ENCODE measurements at places on chromosomes 5 and 9. TPM values are rescaled to one million over a fixed set of nuclear protein-coding genes. Genes with fewer than 3 reads are reported as not detected.
A peak's percentile ranks its signal among the peaks of the same experiment; 100 is the strongest.

DNA sequence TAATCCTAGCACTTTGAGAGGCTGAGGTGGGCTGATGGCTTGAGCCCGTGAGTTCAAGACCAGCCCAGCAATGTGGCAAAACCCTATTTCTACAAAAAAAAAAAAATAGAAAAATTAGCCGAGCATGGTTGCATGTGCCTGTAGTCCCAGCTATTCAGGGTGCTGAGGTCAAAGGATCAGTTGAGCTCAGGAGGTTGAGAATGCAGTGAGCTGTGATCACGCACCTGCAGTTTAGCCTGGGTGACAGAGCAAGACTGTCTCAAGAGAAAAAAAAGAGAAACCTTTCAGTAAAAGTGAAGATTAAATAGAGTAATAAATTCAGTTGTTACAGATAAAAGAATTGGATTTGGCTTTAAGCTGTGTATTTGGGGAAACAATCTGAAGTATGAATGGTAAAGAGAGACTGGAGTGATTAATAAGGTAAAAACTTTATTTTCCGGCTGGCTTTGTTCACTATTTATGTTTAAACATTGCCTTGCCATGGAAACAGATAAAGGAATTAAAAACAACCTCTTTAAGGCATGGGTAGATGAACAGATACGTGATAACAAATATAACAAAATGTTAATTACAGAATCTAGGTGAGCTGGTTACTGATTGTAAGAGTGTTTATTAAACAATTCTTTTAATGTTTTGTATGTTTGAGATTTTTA, 56.0 kb upstream of the PCAT7 start:
- no peak for DNase-seq
- no peak overlapping the region for H3K27ac ChIP-seq

DNA sequence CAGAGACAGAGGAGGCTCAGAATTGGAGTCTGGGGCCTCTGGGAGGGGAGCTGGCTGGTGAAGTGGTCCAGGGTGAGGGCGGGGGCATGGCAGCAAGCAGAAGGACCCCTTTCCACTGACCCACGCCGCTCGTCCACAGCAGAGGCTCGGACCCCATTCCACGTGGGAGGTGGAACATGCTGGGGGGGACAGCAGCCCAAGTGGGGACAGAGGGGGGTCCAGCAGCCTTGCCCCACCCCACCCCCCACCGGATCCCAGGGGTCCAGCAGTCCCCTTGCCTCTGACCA, 25.4 kb upstream of the NKD2 start:
- H3K27ac ChIP-seq: no peak overlapping the region
- DNase-seq: no peak
- H3K4me1 ChIP-seq: no peaks in the 10 kb centered on the region
- no peak overlapping the region for H3K4me3 ChIP-seq
- no peaks in the 10 kb centered on the region for H3K36me3 ChIP-seq

- no peak overlapping the region for H3K27ac ChIP-seq
- H3K4me1 ChIP-seq: no peaks in the 10 kb centered on the region
- DNase-seq: no peak
- no peaks in the 10 kb centered on the region for H3K27me3 ChIP-seq
- H3K36me3 ChIP-seq: no peaks in the 10 kb centered on the region
Measured at GRCh38 chr9:95272830-95273229, 44.7 kb downstream of the FANCC start.

DNA sequence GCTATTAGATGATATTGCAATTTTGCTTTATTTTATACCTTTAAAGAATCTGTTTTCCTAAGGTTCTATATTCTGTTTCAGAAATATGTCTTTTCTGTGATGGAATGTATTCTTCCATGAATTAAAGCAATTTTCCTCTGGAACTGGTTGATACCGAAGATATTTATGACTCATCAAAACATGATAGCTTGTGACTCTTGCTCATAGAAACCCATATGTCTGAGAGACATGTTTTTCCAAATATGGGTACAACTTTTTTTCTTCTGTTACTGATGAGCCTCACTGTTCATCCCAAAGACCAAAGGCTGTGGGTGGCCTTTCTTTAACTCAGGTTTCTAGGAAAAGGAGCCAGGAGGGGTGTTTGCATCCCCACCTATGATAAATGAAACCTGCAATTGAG, 126.1 kb upstream of the PAPPA start:
- no peaks in the 10 kb centered on the region for H3K36me3 ChIP-seq
- no peak overlapping the region for H3K27ac ChIP-seq
- no peak for DNase-seq
- no peaks in the 10 kb centered on the region for H3K27me3 ChIP-seq

GRCh38 chr5:59922220-59922619, 28.7 kb upstream of the PDE4D start:
- H3K27me3 ChIP-seq: no peaks in the 10 kb centered on the region
- H3K36me3 ChIP-seq: no peaks in the 10 kb centered on the region
- H3K4me3 ChIP-seq: no peak overlapping the region
- H3K27ac ChIP-seq: no peak overlapping the region
- DNase-seq: no peak

The ROPN1L gene
- 0.66 TPM for total RNA-seq

The SLC2A6 gene
- 10.7 TPM for total RNA-seq

GRCh38 chr5:36392818-36393217, 91.1 kb upstream of the RANBP3L start:
- H3K4me3 ChIP-seq: no peak overlapping the region
- H3K27ac ChIP-seq: no peak overlapping the region
- no peaks in the 10 kb centered on the region for H3K27me3 ChIP-seq
- DNase-seq: no peak

The UAP1L1 gene
- 11.0 TPM for total RNA-seq

GRCh38 chr5:128681764-128682592, 143.9 kb upstream of the FBN2 start:
- no peak overlapping the region for H3K4me3 ChIP-seq
- DNase-seq: peak; percentile 32
- H3K36me3 ChIP-seq: no peaks in the 10 kb centered on the region
- H3K4me1 ChIP-seq: peaks cover 15% of the 10 kb centered on the region
- H3K27me3 ChIP-seq: no peaks in the 10 kb centered on the region

GRCh38 chr9:127567730-127568617, 44.1 kb upstream of the STXBP1 start:
- no peak for DNase-seq
- H3K36me3 ChIP-seq: no peaks in the 10 kb centered on the region
- H3K4me3 ChIP-seq: peak overlapping the region; percentile 96
- peaks cover 82% of the 10 kb centered on the region for H3K4me1 ChIP-seq
- no peaks in the 10 kb centered on the region for H3K27me3 ChIP-seq

- no peak for DNase-seq
- H3K27me3 ChIP-seq: no peaks in the 10 kb centered on the region
- H3K36me3 ChIP-seq: peaks cover 21% of the 10 kb centered on the region
- no peak overlapping the region for H3K4me3 ChIP-seq
- H3K27ac ChIP-seq: no peak overlapping the region
- H3K4me1 ChIP-seq: no peaks in the 10 kb centered on the region
Measured at GRCh38 chr9:93533863-93534262, 42.5 kb upstream of the PHF2 start.

The MYMK gene
- total RNA-seq: not detected

DNA sequence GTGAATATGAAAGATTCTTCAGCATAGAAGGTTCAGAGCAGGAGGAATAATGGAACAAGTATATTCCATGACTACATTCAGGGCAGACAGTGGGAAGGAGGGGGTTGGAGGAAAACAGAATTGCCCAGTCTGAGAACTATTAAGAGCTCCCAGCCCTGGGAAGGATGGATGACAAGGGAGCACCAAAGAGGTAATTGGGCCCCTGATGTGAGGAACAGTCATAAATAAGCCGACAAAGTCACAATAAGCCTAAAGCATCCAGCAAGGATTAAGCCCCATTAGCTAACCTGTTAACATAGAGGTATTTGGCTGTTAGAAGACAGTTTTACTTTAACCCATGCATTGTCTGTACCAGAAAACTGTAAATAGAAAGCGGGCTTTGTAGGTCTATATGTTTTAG, 348.7 kb upstream of the SEMA6A start:
- no peak overlapping the region for H3K4me3 ChIP-seq
- no peaks in the 10 kb centered on the region for H3K4me1 ChIP-seq
- DNase-seq: no peak
- H3K36me3 ChIP-seq: no peaks in the 10 kb centered on the region
- no peaks in the 10 kb centered on the region for H3K27me3 ChIP-seq

DNA sequence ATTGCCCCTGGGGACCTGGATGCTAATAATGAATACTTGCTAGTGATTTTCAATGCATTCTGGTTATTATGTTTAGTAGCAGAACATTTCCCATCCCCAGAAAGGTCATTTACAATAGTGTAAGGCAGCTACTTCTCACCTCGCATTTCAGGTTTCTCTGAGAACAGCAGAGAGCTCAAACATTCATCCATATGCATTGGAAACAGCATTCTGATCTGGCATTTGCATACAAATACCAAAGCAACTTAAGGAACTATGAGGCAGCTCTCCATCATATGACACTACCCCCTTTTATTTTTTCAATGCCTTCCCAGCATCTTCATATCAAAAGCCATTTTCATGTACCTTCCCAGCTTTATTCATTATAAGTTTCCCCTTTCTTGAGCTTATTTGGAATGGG, 6.4 kb downstream of the PPP2R2B start:
- H3K4me1 ChIP-seq: no peaks in the 10 kb centered on the region
- H3K27me3 ChIP-seq: peaks cover 14% of the 10 kb centered on the region
- no peak for DNase-seq
- no peaks in the 10 kb centered on the region for H3K36me3 ChIP-seq
- no peak overlapping the region for H3K27ac ChIP-seq

DNA sequence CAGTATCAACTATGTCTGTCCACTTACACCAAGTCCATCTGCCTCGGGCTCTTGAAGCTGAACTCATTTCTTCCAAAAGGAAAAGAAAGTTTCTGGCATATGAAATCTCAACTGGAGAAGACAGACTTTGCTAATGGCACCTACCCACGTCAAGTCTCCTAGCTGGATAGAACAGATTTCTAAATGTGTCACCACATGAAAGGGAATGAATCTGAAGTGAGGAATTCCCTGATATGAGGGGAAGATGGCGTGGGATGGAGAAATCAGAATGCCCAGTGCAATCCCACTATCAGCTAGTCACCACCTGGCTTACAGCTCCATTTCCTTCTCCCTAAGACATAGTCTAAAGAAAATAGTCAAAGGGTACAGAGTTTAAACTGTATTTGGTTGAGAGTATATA, 144.7 kb downstream of the PAPPA start:
- no peaks in the 10 kb centered on the region for H3K4me1 ChIP-seq
- no peak overlapping the region for H3K27ac ChIP-seq
- H3K27me3 ChIP-seq: peaks cover 73% of the 10 kb centered on the region

DNA sequence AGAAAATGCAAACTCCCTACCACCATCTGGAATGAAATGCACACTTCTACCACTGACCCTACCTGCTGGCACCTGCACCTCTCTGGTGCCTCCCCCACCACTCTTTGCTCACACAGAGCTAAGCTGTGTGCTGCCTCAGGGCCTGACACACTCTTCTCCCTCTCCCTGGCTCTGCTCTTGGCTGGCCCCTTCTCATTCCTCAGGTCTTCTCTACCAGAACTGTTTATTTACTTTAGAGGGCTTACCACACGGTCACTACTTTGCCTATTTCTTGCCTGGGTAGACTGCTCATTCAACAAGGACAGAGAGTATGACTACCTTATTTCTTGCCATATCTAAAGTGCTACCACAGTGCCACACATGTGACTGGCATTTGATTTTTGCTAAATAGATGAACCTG, 3.3 kb downstream of the REEP5 start:
- no peak overlapping the region for H3K27ac ChIP-seq
- H3K4me1 ChIP-seq: peaks cover 8% of the 10 kb centered on the region
- no peak for DNase-seq

The SOWAHA gene
- 0.39 TPM for total RNA-seq

DNA sequence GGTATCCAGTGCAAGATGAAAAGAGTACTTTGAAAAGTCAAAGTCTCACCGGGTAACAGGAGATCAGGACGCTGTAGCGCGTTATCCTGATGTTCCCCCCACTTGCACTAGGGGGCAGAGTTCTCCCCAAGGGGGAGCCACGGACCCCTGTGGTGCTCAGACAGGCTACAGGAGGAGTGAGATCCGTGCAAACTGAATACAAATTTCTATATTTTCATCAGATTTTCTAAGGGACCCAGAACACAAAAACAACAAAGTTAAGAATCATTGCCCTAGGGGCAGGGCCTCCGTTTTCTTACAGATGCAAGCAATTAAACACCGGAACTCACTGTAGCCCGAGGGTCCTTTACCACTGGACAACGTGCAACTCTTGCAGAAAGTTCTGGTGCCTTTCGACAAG, 2.0 kb downstream of the MYO10 start:
- H3K27ac ChIP-seq: no peak overlapping the region
- H3K27me3 ChIP-seq: peaks cover 5% of the 10 kb centered on the region
- DNase-seq: peak; percentile 63
- H3K4me3 ChIP-seq: peak overlapping the region; percentile 81
- no peaks in the 10 kb centered on the region for H3K36me3 ChIP-seq

DNA sequence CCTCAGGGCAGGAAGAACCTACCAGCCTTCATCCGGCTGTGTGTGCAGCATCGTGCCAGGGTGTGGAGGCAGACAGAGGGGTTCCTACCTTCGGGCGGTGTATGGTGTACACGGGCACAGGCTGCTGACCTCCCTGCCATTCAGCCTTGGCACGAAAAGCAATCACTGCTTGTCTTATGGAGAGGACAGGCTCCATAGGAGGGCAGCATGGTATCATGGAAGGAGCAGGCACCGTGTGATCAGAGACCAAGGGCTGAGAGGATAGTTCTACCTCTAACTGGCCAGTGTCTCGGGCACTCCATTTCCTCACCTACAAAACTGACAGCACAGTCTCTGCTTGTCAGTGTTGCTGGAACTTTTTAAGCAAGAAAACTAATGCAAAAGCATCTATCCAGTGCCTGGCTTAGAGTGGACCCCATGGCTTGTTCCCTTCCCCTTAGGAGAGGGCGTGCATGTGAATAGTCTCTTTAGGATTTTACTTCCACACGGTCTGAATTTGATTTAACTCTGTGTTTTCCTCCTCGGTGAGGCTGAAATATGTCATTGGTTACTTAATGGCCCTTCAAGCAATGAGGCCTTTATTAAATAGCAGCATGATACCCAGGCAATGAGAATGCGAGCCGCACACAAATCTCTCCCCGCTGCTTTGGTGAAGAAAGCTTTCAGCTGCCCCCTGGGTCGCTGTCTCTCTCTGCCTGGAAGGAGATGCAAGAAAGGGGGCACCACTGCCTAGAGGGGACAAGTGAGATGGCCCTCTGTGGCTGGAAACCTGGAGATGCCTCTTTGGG, 22.2 kb downstream of the TTLL11 start:
- no peak overlapping the region for H3K27ac ChIP-seq
- H3K36me3 ChIP-seq: no peaks in the 10 kb centered on the region
- DNase-seq: no peak
- no peak overlapping the region for H3K4me3 ChIP-seq

DNA sequence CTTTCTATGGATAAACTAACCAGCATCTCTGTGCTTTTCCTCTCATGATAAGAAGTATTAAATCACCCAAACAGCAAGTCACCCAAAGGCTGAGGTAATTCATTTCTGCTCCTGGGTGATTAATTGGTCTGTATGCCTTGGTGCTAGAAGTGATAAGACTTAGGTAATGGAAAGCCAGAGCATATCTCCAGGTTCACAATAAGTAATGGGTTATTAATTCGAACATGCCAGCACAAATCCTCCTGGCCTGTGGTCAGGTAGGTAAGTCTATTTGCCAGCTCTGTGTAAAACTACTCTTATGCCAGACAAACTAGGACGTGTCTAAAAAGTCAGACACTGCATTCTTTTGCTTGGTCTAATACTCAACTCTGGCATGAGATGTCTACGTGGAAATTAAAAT, 11.2 kb upstream of the ENC1 start:
- peaks cover 13% of the 10 kb centered on the region for H3K4me1 ChIP-seq
- H3K27me3 ChIP-seq: no peaks in the 10 kb centered on the region
- no peak for DNase-seq

The IRX1 gene
- total RNA-seq: not detected

The SEMA6A gene
- total RNA-seq: 6.7 TPM

GRCh38 chr9:98409719-98410118, 154.3 kb upstream of the TBC1D2 start:
- 0 out of 2 replicates have a peak, but pooled peaks cover 3% of the 10 kb centered on the region for H3K4me1 ChIP-seq
- DNase-seq: no peak
- no peaks in the 10 kb centered on the region for H3K27me3 ChIP-seq
- H3K4me3 ChIP-seq: no peak overlapping the region
- no peak overlapping the region for H3K27ac ChIP-seq
